ENCODE measurements at places on chromosomes 3 and 15.
A peak's percentile ranks its signal among the peaks of the same experiment; 100 is the strongest.

DNA sequence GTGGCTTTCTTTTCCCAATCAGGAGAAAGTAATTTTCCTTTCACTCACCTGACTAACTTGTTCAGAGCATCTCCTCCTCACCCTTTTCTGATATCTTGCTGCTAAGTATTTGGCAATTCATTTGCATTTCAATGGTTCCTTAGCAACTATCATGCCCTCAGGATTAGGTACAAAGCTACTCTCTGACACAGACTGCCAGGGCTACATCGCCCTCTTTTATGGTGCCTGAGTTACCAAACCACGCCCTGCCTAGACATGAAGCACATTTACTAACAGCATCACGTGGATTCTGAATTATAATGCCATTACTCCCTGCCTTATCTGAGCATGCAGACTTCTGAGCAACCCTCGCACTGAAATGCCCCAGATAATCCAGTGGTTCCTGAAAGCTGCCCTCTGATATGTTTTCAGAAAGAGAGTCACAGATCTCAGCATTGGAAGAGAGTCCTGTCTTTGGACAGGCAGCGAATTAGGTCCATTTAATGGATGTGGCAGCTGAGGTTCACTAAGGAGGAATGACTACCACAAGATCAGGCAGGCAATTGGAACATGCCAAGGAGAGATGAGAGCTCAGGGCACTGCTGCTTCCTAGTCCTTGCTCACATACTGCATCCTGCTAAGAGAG lies 14.5 kb downstream of the EPHB1 start:
- no peak for DNase-seq

DNA sequence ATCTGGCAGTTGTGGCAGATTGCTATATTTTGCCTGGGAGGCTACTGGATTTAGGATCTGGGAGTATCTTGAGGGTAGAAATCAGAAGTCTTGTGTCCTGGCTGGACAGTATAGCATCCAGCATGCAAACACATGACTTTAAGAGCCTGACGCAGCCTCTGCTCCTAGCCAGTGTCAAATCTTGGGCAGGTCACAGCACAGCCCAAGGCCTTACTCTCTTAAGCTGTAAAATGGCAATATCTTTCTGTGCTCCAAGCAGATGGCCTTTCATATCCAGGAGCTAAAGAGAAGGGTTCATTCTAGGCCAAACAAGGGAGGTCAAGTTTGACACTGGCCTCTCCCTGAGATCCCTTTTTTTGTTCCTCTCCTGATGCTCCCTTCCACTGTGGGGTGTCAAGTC lies 19.8 kb upstream of the RAD18 start:
- no peak for DNase-seq

DNA sequence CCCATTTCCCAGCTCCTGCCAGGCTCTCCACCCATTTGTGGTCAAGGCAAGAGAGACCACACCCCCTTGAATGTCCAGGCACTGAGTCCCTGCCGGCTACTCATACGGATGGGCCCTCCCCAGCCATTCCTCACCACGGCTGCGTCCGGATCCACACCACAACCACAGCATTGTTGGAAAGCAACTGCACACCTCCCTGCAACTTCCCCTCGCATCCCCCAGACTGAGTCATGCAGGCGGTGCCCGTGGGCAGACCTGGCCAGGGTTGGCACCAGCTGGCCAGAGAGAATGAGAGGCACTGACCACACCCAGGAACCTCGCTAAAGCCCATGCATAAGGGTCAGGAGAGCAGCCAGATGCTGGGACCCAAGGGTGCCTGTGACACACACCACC lies 30.5 kb downstream of the LOXL1 start:
- peak; percentile 92 for DNase-seq

GRCh38 chr15:60557191-60557618 lies 78.3 kb upstream of the ICE2 start:
- DNase-seq: no peak

- no peak for DNase-seq
These were observed 205.7 kb downstream of the PLCL2 start for GRCh38 chr3:17090280-17090983.

- DNase-seq: no peak
These were observed 440.1 kb upstream of the ARHGEF26 start for GRCh38 chr3:153681057-153681456.

- no peak for DNase-seq
These were observed 70.4 kb downstream of the TRANK1 start for GRCh38 chr3:36874424-36874823.

- DNase-seq: no peak
These were observed 8.8 kb upstream of the B3GNT5 start for GRCh38 chr3:183244219-183244618.

DNA sequence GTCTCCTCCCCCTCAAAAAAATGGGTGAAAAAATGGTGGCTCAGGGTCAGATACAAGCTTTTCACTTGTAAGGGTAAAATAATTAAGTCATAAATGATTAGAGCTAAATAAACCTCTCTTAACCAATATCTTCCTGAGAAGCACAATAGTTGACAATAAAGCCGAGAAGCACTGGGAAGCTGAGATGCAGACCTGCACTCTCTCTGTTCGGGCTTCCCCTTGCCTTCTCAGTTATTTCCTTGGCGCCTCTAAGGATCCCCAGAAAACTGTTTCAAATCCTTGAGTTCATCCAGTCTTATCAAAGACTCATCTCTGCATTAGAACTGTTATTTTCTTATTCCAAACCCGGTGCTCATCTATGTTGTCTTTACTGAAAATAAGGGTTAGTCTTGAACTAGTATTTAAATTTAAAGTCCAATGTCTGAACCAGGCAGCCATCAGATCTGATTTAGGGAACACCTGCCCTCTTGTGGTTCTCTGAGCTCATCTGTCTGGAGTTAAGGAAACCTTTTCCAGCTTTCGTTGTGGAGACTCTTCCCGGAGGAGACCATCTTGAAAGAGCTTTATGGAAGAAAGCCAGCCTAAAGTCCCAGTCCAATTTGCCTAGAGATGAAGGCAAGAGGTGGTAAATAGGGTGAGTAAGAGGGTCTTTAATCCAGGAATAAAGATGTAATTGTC lies 256.4 kb upstream of the MCTP2 start:
- DNase-seq: peak; percentile 80

- DNase-seq: no peak
These were observed 105.3 kb upstream of the TOPAZ1 start for GRCh38 chr3:44136421-44136820.
